Calu3 (cell line): ENCODE measurements at places on chromosomes 11 and 22. TPM values are rescaled to one million over a fixed set of nuclear protein-coding genes. Genes with fewer than 3 reads are reported as not detected.

The KRTAP5-1 gene
- not detected in 2 replicates for total RNA-seq

The MIOX gene
- total RNA-seq, result 0.45 TPM in 1 of 2 replicates, not detected in the other

The HOATZ gene
- not detected in 2 replicates for total RNA-seq

The FKBP2 gene
- total RNA-seq, result 87.4 and 91.3 TPM in 2 replicates

The GLB1L3 gene
- not detected in 2 replicates for total RNA-seq

The OR4D9 gene
- total RNA-seq, result not detected in 2 replicates

The OVCH2 gene
- total RNA-seq, result not detected in 2 replicates

The TNNT3 gene
- total RNA-seq, result not detected in 2 replicates

The OR10A5 gene
- not detected in 2 replicates for total RNA-seq

The MMP8 gene
- total RNA-seq, result not detected in 2 replicates

The KRTAP5-9 gene
- total RNA-seq, result 0.56 TPM in 1 of 2 replicates, not detected in the other

The NPTXR gene
- 6.1 and 6.6 TPM in 2 replicates for total RNA-seq

The IFT27 gene
- 41.0 and 47.0 TPM in 2 replicates for total RNA-seq

The SULT4A1 gene
- 7.9 and 9.1 TPM in 2 replicates for total RNA-seq

The PICALM gene
- 116 and 124 TPM in 2 replicates for total RNA-seq

DNA sequence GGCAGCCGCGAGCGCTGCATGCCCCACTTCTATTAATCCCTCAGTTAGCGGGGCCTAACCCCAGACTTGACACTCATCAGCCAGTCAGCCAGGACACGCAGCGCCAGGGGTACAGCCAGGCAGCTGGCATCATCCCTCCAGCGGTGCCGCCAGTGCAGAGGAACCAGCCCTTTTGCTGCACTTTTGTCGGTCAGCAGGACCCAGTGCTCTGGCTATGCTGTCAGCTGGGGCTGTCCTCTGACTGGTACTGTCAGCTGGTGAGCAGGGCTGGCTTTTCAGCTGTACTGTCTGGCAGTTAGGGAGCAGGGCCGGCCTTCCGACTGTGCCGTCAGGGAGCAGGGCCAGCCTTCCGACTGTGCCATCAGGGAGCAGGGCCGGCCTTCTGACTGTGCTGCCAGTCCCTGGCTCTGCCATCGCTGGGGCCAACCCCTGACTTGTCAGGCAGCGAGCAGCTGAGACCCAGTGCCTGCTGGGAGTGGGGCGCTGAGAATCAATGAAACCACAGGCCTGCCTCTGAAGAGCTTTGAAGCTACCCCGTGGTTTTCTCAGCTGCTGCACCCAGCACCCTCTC lies 115.4 kb downstream of the KIAA1671 start:
- no peaks in the 10 kb centered on the region for H3K27me3 ChIP-seq
- H3K4me1 ChIP-seq, result no peaks in the 10 kb centered on the region
- H3K27ac ChIP-seq, result no peak overlapping the region
- H3K36me3 ChIP-seq, result no peaks in the 10 kb centered on the region

GRCh38 chr11:8330404-8330803 lies 66.7 kb upstream of the LMO1 start:
- DNase-seq, result no peak
- no peaks in the 10 kb centered on the region for H3K36me3 ChIP-seq
- H3K27me3 ChIP-seq, result peaks cover 12% of the 10 kb centered on the region
- no peak overlapping the region for H3K4me3 ChIP-seq
- H3K4me1 ChIP-seq, result no peaks in the 10 kb centered on the region

- peaks cover 11% of the 10 kb centered on the region for H3K36me3 ChIP-seq
- H3K27me3 ChIP-seq, result peaks cover 9% of the 10 kb centered on the region
- no peak overlapping the region for H3K4me3 ChIP-seq
- no peak overlapping the region for H3K27ac ChIP-seq
- H3K4me1 ChIP-seq, result peaks cover 24% of the 10 kb centered on the region
Observed at GRCh38 chr11:69116671-69117070, 39.1 kb upstream of the SMIM38 start.

GRCh38 chr11:125873881-125874555 lies 13.4 kb upstream of the HYLS1 start:
- no peak overlapping the region for H3K4me3 ChIP-seq
- H3K4me1 ChIP-seq, result no peaks in the 10 kb centered on the region
- no peaks in the 10 kb centered on the region for H3K36me3 ChIP-seq
- H3K27ac ChIP-seq, result no peak overlapping the region
- peaks cover 33% of the 10 kb centered on the region for H3K27me3 ChIP-seq

GRCh38 chr11:72700146-72700545 lies 25.9 kb upstream of the PDE2A start:
- no peak overlapping the region for H3K27ac ChIP-seq
- H3K4me1 ChIP-seq, result no peaks in the 10 kb centered on the region
- DNase-seq, result no peak
- no peak overlapping the region for H3K4me3 ChIP-seq
- H3K27me3 ChIP-seq, result no peaks in the 10 kb centered on the region

DNA sequence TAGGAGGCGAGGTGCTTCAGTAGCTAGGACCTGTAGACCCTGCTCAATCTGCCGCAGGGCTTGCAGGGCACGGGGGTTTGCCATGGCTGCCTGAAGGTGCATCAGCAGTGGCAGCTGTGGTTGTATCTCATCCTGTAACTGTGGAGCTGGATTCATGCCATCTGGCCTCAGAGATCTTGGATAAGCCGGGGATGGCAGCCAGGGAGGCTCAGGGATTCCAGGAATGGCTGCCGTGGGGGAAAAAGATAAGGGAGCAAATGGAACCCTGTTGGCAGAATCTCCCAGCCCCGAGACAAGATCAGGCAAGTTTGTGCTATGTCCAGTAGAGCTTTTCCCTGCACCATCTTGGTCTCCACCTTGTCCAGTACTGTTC lies 1.8 kb downstream of the UBQLN3 start:
- DNase-seq, result no peak
- H3K4me1 ChIP-seq, result no peaks in the 10 kb centered on the region
- no peaks in the 10 kb centered on the region for H3K36me3 ChIP-seq
- no peak overlapping the region for H3K27ac ChIP-seq
- peaks cover 77% of the 10 kb centered on the region for H3K27me3 ChIP-seq

DNA sequence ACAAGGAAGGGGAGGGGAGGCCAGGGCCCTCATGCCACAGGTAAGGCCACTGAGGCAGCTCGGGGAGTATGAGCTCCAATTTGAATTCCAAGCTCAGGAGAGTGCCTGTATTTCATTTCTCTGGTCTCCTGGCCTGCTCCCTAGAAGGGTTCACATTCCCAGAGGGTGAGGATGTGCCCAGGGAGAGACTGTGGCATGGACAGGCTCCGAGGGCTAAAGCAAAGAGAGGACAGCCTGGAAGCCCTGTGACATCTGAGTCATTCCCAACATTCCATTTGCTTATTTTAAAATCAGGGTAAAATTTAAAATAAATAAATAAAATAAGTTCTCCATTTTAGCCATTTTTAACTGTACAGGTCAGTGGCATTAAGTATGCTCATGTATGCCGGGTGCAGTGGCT lies 18.6 kb upstream of the FOLR1 start:
- H3K4me3 ChIP-seq, result no peak overlapping the region
- H3K4me1 ChIP-seq, result peaks cover 10% of the 10 kb centered on the region
- no peak for DNase-seq
- no peaks in the 10 kb centered on the region for H3K36me3 ChIP-seq
- no peak overlapping the region for H3K27ac ChIP-seq
- peaks cover 11% of the 10 kb centered on the region for H3K27me3 ChIP-seq

DNA sequence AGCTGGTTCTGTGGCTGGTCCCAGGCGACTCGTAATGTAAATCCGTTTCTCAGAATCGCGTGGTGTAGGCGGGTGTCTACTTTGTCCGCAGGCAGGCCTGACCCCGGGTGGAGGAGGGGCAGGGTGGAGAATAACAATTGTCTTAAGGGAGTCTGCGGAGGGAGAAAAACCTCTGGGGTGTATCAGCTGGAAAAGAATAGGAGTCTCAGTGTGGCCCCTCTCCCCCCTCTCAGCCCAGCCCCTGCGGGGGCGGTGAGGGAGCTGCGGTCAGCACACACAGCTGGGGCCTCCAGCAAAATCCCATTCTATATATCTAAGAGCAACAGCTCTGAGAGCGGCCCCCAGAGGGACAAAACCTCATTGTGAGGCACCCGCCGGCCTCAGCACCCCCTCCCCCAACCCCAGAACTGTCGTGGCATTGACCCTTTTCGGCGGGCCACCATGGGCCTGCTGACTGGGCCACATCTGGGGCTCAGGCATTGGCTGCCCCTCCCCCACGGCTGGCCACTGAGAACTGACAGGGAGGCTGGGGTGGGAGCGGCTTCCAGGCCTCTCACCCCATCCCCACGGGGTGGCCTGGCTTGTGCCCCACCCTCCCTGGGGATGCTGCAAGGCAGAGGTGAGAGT lies 2.7 kb upstream of the MYRF start:
- H3K27me3 ChIP-seq, result no peaks in the 10 kb centered on the region
- H3K4me3 ChIP-seq, result no peak overlapping the region
- peaks cover 37% of the 10 kb centered on the region for H3K36me3 ChIP-seq
- DNase-seq, result no peak

DNA sequence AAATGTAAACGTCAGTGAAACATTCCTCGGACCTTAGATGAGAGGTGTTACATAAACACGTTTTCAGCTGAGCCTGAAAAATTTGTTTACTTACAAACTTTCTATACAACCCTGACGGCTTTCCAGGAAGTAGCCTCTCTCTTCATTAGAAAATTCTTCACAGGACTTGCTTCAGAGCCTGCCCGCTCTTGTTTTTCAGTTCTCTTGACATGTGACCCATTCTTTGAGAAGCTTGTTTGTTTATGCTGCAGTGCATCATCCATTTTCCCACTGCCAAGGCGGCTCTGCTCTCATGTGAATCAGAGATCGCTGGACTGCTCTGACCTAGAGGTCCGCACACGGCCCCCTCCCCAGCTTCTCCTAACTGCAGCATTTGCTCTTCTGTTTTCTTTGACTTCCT lies 47.9 kb upstream of the ARHGAP42 start:
- no peaks in the 10 kb centered on the region for H3K27me3 ChIP-seq
- DNase-seq, result no peak
- H3K4me3 ChIP-seq, result no peak overlapping the region
- no peak overlapping the region for H3K27ac ChIP-seq

DNA sequence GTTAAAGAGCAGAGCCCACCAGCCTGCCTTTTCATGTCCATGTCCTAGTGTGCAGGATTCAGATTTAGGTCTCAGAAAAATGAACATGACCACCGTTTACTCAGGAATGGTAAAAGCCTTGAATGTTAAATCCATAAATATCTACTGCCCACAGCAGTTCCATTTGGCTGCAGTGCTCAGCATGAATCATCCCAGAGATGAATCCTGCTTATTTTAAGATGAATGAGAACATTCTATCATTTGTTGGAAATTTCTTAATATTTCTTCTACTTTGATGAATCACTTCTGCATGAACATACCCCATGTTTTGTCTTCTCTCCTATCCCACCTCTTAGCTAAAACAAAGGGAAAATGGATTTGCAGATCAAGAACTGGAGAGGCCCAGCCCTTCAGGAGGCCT lies 47.5 kb upstream of the AQP11 start:
- no peaks in the 10 kb centered on the region for H3K4me1 ChIP-seq
- no peak for DNase-seq
- no peaks in the 10 kb centered on the region for H3K36me3 ChIP-seq

DNA sequence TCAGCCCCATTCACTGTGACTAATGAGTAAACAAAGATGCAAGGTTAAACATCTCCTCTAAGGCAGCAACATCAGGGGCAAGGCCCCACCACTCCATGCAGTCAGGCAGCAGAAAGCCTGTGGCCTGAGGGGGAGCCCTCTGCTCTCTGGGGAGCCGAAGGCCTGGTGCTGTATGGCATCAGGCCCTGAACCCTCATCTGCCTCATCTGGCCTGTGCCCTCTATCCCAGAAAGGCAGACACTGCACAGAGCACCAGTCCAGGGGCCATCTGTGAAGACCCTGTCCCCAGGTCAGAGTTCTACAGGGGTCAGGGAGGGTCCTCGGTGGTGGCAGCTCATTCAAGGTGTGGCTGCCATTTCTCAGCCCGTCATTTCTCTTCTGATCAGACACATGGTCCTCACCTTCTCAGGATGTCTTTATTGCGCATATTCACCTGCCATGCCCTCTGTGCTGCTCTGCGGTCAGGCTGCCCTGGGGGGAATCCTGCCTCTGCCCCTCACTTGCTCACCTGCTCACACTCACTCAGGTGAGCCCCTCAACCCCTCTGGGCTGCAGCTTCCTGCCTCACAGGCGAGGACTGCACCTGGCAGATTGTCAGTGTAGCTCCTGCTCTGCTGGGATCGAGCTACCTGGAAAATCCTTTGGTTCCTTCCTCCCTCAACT lies 103.1 kb upstream of the PITPNB start:
- H3K4me3 ChIP-seq, result no peak overlapping the region
- DNase-seq, result no peak
- H3K4me1 ChIP-seq, result no peaks in the 10 kb centered on the region
- H3K27me3 ChIP-seq, result peaks cover 55% of the 10 kb centered on the region

GRCh38 chr22:39429186-39429585 lies 27.6 kb upstream of the MGAT3 start:
- H3K4me1 ChIP-seq, result no peaks in the 10 kb centered on the region
- no peaks in the 10 kb centered on the region for H3K27me3 ChIP-seq
- peaks cover 24% of the 10 kb centered on the region for H3K36me3 ChIP-seq
- no peak overlapping the region for H3K4me3 ChIP-seq
- DNase-seq, result no peak
- H3K27ac ChIP-seq, result no peak overlapping the region

- no peak for DNase-seq
- peaks cover 15% of the 10 kb centered on the region for H3K27me3 ChIP-seq
- no peaks in the 10 kb centered on the region for H3K4me1 ChIP-seq
- no peak overlapping the region for H3K4me3 ChIP-seq
- H3K36me3 ChIP-seq, result no peaks in the 10 kb centered on the region
Observed at GRCh38 chr22:33110562-33111163, 52.5 kb upstream of the SYN3 start.

DNA sequence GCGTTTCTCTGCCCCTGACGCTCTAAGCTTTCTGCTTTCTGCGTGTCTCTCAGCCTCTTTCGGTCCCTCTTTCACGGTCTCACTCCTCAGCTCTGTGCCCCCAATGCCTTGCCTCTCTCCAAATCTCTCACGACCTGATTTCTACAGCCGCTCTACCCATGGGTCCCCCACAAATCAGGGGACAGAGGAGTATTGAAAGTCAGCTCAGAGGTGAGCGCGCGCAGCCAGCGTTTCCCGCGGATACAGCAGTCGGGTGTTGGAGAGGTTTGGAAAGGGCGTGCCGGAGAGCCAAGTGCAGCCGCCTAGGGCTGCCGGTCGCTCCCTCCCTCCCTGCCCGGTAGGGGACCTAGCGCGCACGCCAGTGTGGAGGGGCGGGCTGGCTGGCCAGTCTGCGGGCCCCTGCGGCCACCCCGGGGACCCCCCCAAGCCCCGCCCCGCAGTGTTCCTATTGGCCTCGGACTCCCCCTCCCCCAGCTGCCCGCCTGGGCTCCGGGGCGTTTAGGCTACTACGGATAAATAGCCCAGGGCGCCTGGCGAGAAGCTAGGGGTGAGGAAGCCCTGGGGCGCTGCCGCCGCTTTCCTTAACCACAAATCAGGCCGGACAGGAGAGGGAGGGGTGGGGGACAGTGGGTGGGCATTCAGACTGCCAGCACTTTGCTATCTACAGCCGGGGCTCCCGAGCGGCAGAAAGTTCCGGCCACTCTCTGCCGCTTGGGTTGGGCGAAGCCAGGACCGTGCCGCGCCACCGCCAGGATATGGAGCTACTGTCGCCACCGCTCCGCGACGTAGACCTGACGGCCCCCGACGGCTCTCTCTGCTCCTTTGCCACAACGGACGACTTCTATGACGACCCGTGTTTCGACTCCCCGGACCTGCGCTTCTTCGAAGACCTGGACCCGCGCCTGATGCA lies at the start of gene MYOD1:
Gene MYOD1, plus strand, starts transcription at position 544 of the 910 bp plus-strand sequence. Its CDS starts 212 bp downstream, at position 756.
- no peak within 1 kb of the TSS for H3K27ac ChIP-seq
- no peak for DNase-seq
- H3K27me3 ChIP-seq, result peaks cover 27% of the 10 kb centered on the region
- no peak within 1 kb of the TSS for H3K4me3 ChIP-seq
